Left cardiac atrium (tissue), 4 donors: ENCODE measurements at places on chromosomes 4 and X. TPM values are rescaled to one million over a fixed set of nuclear protein-coding genes. Genes with fewer than 3 reads are reported as not detected.

DNA sequence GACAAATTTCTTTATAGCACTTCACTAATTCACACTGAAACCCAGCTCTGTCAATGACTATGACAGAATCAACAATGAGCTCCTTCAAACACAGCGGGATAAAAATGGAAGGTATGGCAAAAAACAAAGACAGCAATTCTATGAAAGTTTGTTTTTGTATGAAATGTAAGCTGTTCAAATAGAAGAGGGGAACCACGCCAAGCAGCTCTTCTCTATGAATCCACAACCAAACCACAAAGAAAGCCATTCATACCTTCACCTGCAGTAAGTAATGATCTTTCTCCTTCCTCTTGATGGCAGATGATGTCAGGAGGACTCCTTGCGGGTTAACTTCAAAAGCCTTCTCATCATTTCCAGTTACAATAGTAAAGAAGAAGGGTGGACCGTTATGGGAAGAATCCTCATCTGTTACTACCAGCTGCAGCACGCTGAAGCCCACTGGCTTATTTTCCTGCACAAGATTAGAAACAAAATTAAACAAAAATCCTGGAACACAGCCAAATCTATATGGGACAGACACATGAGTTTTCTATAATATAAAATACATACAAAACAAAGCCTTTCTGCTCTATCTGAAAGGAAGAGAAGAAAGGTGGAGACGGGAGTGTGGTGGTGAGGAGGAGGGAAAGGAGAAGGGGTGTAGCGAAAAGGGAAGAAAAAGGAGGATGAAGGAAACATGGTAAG is 48.9 kb upstream of the MTNR1A start:
- no peak for DNase-seq

- no peak for DNase-seq
Measured at GRCh38 chr4:23734000-23734399, 155.8 kb downstream of the PPARGC1A start.

DNA sequence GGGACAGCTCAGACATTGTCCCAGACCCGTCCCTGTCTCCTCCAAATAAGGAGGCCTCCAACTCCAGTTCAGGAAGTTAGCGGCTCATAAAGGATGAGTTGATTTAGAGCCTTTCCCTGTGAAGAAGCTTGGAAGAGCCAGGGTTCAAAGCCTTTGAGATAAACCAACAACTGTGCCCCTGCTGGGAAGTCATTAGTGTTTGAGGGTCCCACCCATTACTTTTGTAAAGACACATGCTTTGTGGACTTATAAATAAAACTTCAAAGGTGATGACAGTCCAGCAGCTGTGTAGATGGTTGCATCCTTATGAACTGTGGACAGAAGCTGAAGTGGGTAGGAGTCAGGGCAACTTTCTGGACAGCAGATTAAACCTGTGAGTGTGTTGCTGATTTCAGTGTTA is 86.0 kb upstream of the PGRMC2 start:
- DNase-seq: no peak

DNA sequence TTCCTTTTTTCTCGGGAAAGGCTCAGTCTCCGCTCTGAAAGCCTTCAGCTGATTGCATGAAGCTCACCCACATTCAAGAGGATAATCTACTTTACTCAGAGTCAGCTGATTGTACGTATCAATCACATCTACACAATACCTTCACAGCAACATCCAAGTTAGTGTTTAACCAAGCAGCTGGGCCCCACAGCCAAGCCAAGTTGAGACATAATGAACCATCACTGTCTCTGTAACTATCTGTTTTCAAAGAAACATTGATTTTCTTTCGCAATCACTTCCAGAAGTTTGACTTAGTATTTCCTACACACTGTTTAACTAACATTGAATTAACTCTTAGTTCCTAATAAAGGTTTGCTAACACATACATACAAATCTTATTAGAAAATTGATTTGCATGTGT is 40.3 kb downstream of the RWDD4 start:
- DNase-seq: no peak

DUSP9 gene
- not detected for total RNA-seq

DNA sequence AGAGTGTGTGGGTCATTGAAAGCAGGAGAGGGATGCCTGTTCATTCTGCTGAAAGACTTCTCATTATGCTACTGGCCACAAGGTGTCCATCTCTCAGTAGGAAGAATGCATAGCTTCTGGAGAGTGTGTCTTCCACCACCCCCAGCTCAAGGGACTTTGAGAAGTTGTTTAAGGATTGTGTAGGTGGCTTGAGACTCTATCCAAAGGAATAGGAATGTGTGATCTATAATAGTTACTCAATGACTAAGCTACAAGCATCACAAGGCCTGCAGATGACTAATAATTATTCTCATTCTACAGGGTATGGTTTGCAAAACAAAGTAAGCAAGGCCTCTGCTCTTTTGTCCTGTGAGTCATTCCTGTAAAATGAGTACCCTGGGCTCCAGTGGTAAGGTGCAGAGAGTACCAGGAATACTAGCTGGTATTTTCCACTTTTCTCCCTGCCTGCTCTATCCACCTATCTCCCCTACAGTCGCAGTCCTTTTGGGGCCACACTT is 279.8 kb upstream of the BOD1L1 start:
- DNase-seq: no peak

DNA sequence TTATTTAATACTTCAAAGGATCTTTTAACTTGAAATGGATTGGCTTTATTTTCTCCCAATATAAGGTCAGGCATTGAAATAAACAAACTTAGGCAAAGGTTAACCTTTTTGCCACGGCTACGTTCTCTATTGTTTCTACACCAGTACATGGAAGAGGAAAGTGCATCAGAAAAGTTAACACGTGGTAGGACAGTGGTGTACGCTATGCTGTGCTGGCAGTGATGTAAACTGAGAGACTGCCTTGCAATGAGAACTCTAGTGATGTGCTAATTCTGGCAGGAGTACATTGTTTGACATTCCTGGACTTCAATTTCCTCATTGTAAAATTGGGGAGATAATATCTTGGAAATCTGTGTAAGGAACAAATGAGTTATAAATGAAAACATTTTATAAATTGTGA is 208.2 kb downstream of the TMA16 start:
- DNase-seq: no peak

DCAF4L1 gene
- total RNA-seq: 0.15 TPM

ASB9 gene
- 1.4 TPM for total RNA-seq

PAK3 gene
- 0.47 TPM for total RNA-seq

IQSEC2 gene
- total RNA-seq: 9.1 TPM

- DNase-seq: no peak
Measured at GRCh38 chr4:37562592-37562991, 123.6 kb downstream of the RELL1 start.

DNA sequence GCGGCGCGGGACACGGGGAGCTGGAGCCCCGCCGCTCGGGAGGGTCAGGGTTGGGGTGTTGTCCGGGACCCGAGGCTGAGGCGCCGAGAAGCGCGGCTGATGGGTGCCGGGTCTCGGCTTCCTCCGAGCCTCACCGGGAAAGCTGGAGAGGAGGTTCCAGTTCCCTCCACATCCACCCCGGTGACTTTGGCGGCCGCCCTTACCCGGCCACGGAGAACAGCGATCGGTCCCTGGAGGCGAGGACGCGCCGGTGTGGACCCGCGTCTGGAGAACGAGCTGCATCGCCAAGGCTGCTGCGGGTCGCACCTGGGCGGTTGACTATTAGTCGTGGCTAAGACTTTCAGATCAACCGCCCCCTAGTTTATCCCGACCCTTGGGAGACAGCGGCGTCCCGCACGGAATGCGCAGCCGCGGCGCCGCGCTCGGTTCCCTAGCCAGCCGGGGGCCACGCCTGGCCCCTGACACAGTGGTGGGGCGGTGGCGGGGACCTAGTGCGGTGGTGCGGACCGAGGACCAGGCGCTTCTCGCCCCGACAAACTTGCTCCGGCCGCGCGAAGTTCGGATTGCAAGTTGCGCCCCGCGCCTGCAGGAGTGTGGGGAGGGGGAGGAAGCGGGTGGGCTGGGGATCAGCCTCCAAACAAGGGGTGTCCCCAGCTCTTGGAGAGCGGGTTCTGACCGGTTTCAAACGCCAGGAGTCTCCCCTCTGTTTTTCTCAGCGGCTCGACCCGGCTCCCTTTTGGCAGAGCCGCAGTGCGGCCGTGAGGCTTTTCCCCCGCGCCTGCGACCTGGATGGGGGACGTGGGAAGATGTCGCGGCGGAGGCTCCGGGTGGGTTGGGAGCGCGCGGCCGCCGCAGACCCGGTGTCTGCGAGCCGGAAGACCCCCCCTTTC is 568 bp downstream of the FHDC1 start:
- peak; percentile 30 for DNase-seq

DNA sequence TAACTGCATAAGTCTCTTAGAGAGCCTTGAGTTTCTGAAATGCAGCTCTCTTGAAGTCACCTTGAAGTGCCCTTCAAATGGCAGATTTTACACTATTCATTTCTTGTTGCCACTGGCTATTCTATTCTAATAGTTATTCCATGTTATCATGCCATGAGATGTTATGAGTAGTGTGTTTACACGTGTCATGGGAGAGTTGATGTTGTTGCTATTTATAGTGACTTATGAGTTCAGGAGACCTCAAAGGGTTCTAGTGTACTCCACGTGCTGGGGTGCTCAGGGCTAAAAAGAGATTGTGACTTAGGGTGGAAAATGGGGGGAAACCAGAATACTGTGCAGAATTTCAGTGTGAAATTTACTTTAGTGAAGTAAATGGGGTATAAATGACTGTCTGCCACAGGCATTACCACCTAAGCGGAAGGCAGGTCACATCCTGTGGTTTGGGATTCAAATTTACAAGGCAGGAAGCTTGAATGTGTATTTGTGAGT is 77.1 kb upstream of the SLC4A4 start:
- DNase-seq: no peak

MAGED4B gene
- 2.2 TPM for total RNA-seq

ATP8A1 gene
- 22.3 TPM for total RNA-seq

GRCh38 chrX:11254417-11255109 is 38.6 kb upstream of the AMELX start:
- no peak for DNase-seq

- no peak for DNase-seq
Measured at GRCh38 chr4:87884976-87885549, 52.3 kb downstream of the MEPE start.

NDST4 gene
- not detected for total RNA-seq

DNA sequence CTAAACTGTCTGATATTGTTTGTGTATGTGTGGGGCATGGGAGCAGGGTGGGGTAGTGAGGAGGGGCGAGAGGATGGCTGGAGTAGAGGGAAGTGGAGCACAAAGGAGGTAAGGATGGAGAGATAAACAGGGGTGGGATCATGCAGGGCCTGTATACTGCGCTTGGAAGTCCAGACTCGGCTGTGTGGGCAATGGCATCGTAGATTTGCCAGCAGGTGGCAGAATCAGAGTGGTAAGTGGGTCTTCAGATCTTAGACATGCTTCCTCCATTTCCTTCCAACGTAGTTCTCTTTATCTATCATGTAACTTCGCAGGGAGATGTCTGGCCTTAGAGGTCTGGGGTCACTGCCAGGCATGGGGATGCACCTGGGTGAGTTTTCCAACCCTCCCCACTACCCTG is 155.5 kb downstream of the PDGFRA start:
- DNase-seq: peak; percentile 27

SSX4 gene
- total RNA-seq: not detected

DNA sequence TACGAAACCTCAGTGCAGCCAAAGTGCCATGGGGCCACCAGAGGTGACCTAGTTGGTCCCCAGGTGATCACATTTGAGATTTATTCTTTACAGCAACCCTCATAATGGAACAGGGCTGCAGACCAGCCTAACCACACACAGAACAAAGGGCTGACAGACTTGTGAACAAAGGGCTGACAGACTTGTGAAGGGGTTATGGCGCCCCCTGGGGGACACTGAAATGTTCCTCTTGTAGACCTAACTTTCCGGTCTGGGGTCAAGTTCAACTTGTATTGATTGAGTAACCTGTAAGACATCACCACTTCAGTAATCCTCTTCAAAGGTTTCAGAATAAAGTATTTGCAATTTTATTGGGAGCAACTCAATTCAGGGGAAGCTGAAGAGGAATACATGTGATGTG is 175.9 kb upstream of the RPS6KA3 start:
- peak; percentile 85 for DNase-seq

DNA sequence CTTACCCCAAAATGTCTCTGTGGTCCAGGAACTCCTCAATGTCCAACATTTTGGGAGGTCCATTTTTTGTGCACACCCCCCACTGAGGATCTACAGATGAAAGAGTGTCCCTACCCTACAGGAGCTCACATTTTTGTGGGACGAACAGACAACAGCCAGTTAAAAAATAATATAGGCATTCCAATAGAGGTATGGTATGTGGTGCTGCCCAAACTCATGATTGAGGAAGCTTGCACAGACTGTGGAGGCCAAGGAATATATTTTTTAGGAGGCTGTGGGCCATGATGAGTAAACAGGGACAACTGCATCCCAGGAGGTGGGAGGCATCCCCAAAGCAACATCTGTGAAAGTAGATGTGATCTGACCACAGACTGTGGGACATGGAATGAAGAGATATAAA is 181.0 kb upstream of the HCCS start:
- no peak for DNase-seq

DNA sequence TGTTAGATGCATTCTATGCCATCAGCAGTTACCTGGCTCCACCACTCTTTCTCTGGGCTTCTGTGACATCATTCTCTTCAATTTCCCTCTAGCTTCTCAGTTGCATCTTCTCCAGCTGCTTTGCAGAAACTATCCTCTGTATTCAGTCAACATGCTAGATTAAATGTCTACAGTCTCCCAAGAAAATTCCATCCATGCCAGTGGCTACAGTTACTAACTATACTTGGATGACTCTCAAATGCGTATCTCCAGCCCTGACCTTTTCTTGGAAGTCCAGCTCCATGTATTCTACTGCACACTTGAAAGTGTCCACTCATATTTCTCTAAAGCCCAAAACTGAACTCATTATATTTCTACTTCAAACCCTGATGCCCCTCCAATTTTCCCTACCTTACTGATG is 232.3 kb upstream of the TENM3 start:
- DNase-seq: no peak

DNA sequence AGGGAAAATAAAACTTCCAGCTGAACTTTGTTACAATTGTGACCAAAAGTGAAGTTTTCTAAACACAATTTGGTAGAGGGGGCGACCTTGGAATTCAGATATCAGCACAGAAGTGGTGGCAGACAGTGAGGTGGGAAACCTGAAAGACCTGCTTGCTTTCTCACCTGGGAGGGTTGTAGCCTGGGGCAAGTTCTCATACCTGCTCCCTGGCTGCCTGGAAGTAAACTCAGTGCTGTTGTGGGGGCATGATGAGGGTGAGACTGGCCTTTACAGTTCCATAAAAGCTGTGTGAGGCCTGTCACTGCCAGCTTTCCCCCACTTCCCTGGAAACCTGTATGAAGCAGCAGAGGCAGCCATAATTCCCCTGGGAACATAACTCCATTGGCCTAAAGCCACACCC is 1180.2 kb downstream of the FAM133A start:
- DNase-seq: no peak

FAM184B gene
- total RNA-seq: not detected

DNA sequence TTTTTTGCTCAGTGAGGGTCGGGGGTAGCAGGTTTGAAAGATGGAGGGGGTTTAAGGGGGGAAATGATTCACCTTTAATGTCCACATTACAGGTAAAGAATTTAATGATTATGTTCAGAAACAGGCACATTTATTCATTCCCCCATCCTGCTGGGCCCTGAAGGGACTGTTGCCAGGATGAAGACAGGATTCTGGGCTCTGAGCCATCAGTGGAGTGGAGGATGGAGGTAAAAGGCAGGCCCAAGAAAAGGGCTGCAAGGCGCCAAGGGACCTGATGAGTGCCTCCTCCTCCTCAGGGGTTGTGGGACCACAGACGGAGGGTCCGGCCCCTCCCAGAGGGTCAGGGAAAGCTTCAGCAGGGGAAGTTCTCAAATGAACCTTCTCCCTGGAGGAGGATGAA is 40.4 kb upstream of the PROM1 start:
- no peak for DNase-seq

GRCh38 chrX:14051416-14051815 is 21.7 kb upstream of the GEMIN8 start:
- DNase-seq: no peak
